CD4-positive, alpha-beta T cell treated with Interleukin-17A for 1 hour (primary cell): ENCODE measurements at places on chromosomes 2 and 18.

DNA sequence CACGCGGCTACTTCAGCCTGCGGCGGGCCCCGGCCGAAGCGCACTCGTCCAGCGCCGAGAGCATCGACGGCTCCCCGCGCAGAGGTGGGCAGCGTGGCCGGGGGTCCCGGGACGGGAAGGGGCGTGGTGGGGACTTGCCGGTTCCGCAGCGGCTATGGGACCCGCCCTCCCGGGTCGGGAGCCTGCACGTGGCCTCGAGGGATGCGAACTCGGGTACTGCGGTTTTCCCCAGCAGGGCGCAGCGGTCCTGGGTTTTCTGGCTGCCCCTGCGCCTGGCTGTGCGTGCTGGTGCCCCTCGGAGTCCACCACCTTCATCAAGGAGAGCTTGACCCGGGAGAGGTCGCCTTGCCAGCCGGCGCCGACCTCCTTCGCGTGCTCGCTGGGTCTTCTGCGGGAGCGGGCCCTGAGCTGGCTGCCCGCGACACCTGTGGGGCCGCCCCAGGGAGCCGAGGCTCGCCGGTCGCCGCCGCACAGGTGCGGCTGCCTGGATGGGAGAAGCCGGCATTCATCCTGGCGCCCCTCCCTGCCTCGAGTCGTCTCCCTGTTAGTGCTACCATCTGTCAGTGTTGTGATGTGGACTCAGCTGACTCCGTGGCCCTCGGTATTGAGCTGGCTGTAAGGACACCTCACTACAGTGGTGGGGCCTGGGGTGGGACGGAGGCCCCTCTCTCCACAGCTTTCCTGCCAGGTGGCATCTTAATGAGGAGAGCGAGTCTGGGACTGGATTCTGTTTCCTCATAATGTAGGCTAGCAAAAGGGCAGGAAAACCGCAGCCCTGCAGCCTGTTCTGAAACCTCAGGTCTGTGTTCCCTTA lies 177.3 kb downstream of the AGAP1 start:
- DNase-seq, result no peak

- no peak for DNase-seq
These were observed 127.0 kb downstream of the METTL4 start for GRCh38 chr18:2444201-2444875.

DNA sequence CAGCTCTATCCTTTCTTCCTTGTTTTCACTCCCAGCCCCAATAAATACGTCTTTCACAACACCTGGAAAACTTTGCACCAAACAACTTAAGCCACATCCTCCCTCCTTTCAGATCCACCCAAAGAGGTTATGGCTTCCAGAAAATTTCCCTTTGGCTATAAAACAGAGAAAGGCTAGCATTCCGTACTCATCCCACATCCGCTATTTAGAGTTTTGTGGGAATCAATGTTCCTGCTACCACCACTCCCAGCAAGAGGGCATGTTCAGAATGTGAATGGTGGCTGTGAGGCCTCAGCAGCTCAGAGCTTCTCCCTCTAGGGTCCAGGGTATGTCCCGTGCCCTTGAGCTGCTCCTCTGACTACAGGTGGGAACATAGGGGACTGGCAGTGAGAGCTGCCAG lies 214.6 kb downstream of the NCK2 start:
- no peak for DNase-seq

DNA sequence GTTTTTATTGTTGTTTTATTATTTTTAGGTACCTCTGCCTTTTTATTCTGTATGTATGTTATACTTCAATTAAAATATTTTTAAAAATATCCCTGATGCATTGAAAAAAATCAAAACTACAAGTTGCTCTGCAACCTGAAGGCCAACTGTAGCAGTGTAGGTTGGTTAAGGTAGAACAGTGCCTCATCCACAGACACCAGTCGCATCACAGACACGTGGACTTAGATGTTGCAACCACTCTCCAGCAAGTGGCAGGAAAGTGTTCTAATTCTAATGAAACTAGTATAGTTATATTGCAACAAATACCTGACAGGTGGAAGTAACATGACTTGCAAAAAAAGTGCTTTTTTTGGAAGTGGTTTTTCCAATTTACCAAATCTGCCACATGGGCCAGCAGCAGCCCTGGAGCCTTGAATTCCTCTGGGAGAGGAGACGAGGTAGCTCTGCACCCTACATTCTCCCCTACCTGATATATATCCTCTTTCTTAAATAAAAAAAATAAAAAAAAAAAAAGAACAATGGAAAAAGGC lies 28.4 kb upstream of the SLC3A1 start:
- DNase-seq, result no peak

DNA sequence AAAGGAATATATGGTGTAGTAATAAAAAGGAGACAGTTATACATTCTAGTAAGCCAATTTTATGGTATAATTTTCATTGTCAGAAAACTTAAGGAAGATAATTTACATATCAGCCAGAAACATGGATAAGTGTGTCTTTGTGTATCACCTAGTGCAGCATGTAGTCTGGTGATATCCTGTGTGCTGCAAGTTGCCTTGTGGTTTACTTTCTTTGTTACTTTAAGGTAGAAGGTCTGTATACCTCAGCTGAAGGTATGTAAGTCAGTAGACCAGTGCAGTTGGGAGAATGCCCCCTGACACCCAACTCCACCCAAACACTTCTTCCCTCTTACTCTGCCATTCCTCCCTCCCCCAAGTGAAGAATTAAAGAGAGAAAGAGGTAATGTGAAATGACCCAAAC lies 11.0 kb downstream of the GORASP2 start:
- DNase-seq, result no peak

DNA sequence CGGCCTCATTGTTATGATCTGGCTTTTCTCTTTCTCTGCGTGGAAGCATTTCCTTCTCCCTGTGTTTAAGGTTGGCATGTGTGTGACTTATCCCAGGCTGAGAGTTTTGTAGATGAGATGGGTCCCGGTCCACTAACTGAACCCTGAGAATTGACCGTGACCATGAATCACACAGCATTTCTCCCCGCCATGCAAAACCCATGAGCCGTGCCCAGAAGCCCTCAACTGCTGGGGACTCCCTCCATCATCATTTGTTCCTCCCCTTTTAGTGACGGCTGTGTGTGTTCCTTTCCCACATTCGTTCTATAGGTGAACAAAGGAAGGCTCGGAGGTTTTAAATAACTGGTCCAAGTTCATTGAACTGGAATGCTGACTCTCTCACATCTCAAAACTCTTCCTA lies 30.1 kb upstream of the TXNDC2 start:
- no peak for DNase-seq

- no peak for DNase-seq
These were observed 1353.7 kb upstream of the LRRTM1 start for GRCh38 chr2:81658227-81658626.

DNA sequence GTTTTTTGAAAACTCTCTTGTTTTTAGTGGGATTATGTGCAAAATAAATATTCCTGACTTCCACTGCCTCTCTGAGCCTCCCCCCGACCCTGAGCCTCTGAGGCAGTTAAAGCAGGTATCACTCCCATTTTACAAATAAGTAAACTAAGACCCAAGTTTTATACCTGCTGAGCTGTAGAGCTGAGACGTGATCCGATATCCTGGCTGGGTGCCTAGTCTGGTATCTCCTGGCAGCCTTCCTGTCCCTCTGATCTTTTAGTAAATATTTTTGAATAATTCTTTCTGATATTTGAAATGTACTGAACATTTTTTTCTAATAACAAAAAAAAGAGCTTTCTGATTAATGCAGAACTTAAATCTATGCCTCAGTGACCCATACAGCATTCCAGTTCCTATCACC lies 108.3 kb upstream of the NOSTRIN start:
- DNase-seq, result no peak

- no peak for DNase-seq
These were observed 742 bp upstream of the SOS1 start for GRCh38 chr2:39121523-39122063.

- no peak for DNase-seq
These were observed 94.1 kb downstream of the UBE2E3 start for GRCh38 chr2:181074457-181074856.

DNA sequence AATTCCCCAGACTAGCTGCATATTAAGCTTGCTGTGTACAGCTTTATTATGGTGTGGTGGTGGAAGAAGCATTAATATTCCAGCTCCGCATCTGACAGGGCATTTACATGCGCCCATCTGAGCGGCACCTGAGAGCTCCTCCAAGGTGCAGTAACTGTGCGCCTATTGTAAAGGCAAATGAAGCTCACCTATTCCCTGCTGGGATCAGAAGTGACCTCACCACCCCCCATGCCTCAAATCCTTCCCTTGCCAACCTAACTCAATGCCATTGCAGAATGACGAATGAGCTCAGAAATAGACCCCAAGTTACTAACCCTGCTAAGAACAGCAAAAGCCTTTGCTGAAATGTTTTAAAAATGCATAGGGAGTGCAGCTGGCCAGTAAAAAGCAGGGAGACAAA lies 14.3 kb downstream of the BCL11A start:
- DNase-seq, result no peak

DNA sequence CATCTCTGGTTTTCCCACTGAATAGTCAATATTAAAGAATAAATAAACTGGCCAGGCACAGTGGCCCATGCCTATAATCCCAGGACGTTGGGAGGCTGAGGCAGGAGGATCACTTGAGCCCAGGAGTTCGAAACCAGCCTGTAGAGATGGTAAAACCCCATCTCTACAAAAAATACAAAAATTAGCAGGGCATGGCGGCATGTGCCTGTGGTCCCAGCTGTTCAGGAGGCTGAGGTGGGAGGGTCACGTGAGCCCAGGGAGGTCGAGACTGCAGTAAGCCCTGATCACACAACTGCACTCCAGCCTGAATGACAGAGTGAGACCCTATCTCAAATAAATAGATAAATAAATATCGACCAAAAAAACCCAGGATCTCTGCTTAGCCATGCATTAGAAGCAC lies 50.2 kb upstream of the BIN1 start:
- no peak for DNase-seq

DNA sequence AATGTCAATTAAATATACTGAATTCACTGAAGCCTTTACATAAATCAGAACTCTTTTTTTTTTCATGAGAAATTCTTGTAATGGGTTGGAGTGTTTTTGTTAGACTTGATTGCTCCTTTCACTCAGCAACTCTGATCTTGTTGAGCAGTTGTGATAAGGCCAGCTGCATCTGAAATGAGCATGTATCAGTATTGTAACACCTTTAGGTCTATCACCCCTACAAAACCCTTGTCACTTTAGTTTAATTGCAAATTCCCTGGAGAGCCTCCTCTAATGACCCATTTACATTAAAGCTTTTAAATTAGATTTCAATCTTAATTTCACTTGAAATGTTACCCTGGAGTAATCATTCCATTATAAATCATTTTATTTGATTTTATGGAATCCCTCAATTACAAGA lies 346.8 kb upstream of the TCF4 start:
- DNase-seq, result no peak

GRCh38 chr18:55489034-55489986 lies 98.7 kb downstream of the TCF4 start:
- DNase-seq, result no peak

DNA sequence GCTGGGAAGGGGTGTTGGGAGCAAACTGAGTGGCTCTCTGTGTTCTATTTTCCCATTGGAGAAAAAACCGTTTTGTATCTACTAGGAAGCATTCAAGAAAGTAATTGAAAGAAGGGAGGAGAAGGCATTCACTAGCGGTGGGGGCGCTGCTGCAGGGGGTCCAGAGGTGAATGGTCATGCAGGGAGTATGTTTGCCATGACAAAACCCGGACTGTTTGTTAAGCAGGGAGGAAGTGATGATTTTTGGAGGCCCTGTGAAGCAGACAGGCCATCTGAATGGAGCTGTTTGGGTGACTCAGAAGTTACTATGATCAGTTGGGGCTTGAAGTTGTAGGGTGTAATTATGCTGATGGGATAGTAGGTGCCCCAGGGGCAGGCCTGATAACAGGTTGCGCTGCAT lies 7.0 kb downstream of the TAF4B start:
- no peak for DNase-seq

- DNase-seq, result no peak
These were observed 548.0 kb upstream of the SALL3 start for GRCh38 chr18:78431606-78432005.

DNA sequence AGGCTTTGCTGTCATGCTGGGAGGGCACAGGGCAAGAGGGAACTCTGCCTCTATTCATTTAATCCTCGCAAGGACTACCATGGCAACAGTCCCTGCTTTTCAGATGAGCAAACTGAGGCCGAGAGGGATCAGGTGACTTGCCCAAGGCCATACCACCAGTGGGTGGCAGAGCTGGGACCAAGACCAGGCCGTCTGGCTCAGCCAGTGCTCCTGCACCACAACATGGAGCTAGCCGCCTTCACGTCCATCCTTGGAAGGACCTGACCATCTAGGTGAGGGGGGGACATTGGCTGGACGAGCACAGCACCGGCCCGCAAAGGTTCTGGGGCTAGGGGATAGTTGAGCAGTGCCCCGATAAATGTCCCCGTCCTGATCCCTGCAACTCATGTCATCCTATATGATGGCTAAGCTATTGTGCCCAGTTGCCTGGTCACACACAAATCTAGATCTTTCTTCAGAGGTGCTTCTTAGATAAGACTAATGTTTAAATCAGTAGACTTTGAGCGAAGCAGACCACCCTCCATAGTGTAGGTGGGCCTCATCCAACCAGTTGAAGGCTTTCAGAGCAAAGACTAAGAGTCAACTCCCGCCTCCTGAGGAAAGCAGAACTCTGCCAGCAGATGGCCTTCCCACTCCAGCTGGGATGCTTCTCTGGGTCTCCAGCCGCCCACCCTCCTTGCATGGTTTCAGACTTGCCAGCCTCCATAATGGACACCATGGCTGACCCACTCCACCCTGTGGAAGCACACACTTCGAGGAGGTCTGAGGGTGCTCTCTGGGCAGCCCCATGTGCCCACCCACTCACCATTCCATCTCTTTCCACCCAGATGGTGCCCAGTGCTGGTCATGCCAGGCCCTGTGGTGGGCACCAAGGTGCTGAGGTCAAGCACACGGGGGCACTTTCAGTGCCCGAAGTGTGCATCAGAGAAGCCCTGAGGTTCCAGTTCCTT lies 214.8 kb upstream of the RAB6C start:
- no peak for DNase-seq

- no peak for DNase-seq
These were observed 19.1 kb downstream of the SULT1C4 start for GRCh38 chr2:108396845-108397244.

DNA sequence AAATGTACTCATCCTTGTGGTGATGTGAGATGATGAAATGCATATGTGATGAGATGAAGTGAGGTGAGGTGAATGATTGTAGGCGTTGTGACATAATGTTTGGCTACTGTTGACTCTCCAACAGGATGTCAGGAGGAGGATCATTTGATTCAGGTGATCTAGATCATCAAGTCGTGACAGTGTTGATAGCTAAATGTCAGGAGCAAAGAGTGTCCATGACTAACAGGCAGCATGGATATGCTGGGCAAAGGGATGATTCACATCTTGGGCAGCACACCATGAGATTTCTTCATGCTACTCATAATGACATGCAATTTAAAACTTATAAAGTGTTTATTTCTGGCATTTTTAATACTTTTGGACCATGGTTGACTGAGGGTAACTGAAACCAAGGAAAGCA lies 40.2 kb upstream of the UBXN4 start:
- no peak for DNase-seq

GRCh38 chr2:98498703-98499440 lies 54.2 kb downstream of the INPP4A start:
- DNase-seq, result no peak
